ENCODE measurements at places on chromosomes 7 and 10.

DNA sequence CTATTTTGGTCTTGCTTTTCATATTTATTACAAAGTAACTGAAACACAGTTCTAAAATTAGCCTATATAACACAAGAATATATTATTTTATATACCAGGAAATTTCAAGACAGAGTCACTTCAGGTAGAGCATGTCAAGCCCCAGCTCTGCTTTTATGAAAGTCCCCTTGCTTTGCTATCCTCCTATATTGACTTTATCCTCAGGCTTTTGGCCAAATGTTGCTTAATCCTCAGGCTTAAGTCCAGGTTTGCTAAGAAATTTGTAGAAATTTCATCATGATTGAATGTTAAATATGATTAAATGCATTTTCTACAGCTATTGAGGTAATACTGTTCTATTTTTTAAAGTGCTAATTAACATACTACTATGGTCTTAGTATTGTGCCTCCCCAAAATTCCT is 227.6 kb downstream of the FZD1 start:
- DNase-seq, result no peak

DNA sequence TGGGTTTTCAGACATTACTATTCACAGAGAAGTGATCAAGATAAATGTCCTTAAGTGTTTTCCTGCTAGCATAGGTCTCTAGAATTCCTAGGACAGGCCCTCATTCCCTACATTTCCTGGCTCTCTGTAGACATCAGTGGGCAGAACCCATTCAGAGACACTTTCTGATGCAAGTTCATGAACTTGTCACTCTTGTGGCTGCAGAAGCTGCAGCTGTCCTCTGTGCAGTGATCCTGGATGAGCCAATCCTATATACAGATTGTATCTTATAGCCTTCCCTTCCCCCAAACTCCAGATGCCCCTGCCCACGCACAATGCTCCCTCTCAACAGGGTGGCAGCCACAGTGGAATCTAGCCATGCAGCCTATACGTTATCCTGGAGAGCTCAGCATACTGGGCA is 12.6 kb upstream of the GRB10 start:
- no peak for DNase-seq

DNA sequence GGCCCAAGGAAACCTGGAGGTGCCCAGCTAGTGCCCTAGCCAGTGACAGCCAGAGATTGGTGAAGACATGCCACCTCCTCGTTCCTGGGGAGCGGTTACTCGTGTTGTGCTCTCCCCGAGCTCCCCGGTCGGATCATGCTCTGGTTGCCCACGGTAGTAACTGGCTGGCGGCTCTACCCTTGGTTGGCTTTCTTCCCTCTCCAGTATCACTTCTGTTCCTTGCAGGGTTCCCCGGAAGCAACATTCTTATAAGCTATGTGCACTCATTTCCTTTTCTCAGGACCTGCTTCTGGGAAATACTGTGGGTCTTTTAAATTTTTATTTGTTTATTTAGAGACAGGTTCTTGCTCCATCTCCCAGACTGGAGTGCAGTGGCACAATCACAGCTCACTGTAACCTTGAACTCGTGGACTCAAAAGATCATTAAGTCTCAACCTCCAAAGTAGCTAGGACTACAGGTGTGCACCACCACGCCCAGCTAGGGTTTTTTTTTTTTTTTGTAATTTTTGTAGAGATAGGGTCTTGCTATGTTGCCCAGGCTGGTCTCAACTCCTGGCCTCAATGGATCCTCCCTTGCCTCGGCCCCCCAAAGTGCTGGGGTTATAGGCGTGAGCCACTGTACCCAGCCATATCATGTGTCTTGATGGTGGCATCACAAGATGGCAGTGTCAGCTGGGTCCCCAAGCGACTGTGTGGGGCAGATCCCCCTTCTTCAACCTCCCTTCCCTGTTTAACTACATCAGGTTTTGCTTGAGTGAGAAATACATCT is 6.9 kb upstream of the CALHM1 start:
- DNase-seq, result no peak

DNA sequence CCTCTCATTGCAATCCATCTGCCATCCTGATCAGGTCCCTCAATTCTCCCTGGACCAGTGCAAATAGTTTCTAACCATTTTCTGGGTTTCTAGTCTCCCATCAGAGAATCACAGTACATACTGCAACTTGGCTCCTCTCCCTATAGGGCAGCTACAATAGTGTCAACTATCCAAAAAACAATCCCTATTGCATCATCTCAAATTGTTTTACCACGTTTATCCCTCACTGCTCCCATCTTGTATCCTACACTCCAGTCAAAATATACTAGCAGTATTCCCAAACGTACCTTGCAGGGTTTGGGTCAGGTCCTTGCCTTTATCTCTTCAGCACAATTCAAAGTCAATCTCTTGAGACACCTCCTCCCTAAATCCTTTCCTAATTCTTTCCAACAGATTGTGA is 23.6 kb downstream of the ASB15 start:
- DNase-seq, result no peak

DNA sequence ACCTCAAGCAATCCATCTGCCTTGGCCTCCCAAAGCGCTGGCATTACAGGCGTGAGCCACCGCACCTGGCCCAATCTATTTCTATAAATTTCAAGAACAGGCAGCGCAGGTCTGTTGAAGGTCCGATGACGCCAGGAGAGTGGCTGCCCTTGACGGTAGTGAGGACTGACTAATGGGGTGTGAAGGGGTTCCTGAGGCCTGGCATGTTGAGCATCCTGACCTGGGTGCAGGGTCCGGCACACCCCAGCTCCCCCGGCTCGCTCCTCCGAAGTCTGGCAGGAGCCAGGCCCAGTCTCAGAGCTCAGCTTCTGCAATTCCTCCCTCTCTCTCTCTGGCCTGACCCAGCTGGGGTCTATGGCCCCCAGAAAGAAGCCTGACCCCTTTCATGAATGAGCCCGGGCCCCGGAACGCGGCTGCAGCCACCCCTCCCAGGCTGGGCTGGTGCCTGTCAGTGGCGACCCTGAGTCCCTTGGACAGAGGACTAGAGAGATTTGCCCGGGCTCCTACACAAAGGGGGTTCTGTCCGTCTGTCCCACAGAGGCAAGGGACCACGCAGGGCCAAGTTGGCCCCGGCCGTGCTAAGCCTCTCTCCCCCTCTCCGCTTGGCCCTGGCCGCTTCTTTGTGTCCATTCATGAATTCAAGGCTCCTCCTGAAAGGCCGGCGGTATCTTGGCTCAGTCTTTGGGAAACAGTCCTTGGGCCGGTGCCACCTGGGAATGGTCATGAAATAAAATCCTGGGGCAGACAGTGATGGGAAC is 18.8 kb downstream of the MMD2 start:
- no peak for DNase-seq

GRCh38 chr10:7501157-7501556 is 90.3 kb upstream of the SFMBT2 start:
- DNase-seq, result no peak

DNA sequence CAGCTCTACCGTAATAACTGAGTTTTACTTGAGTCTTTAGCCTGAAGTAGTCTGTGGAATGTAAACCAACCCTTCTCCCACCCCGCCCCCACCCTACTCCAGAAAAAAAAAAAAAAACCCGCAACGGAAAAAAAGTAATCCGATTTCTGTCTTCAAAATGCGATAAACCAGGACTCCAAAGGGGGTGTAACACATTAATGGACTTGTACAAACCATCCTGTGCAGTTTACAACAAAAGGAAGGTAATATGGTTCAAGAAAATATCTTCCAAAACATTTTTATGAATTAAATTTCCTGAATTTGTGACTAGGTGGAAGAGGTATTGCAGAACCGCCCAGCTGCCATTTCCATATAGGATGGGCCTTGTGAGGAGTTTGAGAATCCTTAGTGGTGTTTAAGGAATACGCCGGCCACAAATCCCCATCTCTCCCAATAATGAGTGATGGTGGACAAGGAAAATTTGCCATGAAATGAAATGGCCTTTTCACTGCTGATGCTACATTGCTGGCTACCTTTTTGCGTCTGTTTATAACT is 10.6 kb downstream of the SKIDA1 start:
- DNase-seq, result no peak

DNA sequence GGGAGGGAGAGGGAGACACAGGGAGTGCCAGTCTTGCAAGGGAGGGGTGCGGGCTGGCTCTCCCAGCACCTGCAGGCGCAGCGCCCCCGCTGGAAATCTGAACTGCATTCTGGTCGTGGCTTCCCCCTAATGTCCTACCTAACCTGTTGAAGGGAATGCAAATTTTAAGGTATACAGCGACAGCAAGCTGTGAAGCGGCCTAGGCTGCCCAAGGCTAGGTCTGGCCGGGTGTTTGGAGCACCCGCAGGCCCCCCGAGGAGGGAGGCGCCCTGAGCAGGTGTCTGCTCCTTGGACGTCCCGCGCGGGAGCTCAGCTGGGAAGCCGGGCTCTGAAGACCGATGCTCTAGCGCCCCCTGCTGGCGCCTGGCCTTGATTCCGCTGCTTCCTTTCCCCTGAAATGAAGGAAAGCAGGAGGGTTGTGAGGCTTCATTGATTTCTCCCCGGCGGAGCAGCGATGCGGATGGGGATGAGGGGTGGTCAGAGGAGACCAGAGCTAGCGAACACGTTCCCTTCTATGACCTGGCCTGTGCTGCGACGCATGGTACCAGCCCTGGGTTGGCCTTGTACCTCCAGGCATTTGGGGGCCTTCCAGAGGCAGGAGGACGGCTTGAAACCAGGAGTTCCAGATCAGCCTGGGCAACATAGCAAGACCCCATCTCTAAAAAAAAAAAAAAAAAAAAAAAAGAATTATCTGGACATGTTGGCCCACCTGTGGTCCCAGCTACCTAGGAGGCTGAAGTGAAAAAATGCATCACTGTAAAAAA is 601.3 kb downstream of the GALNT17 start:
- DNase-seq, result peak; percentile 39

- DNase-seq, result peak; percentile 92
These were observed at the start of gene CROT for GRCh38 chr7:87345166-87345927. TSS of gene CROT (plus strand) at chr7:87345664. CDS start at chr7:87349069, 3,405 bp downstream.

DNA sequence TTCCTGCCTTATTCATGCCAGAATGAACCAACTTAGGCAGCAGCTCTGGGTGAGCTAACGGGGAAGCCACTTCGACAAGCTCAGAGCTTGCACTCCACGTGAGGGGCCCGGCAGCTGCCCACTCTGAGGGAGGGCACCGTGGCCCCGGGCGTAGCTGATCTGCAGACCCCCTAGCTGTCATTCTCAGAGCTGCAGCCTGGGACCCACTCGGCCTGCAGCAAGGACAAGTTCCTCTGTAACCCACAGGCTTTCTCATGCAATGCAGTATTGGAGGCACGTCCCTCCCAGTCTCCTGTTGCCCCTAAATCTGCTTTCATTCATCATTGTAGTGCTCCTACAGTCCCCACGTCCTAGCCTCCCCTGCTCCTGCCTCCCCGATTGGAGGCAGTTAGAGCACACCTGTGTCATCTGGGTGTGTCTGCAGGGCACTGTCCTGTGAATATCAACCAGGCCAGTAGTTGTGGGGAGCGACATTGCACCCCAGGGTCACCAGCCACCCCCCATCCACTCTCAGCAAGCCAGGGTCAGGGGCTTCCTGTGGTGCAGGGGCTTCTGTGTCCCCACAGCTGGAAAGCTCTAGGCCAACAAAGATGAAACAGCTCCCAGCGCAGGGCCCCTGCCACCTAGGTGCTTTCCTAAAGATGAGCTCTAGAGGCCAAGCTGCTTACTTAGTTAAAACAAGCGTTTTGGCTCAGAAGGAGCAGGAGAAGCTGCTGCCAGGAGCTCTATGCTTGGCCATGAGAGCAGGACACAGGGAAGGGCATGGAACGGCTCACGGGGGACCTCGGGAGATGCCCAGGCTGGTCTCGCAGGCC is 333.6 kb downstream of the ADARB2 start:
- DNase-seq, result no peak

GRCh38 chr7:11341285-11341944 is 367.7 kb downstream of the PHF14 start:
- DNase-seq, result no peak

GRCh38 chr10:87090779-87091178 is 3.9 kb downstream of the GLUD1 start:
- no peak for DNase-seq

DNA sequence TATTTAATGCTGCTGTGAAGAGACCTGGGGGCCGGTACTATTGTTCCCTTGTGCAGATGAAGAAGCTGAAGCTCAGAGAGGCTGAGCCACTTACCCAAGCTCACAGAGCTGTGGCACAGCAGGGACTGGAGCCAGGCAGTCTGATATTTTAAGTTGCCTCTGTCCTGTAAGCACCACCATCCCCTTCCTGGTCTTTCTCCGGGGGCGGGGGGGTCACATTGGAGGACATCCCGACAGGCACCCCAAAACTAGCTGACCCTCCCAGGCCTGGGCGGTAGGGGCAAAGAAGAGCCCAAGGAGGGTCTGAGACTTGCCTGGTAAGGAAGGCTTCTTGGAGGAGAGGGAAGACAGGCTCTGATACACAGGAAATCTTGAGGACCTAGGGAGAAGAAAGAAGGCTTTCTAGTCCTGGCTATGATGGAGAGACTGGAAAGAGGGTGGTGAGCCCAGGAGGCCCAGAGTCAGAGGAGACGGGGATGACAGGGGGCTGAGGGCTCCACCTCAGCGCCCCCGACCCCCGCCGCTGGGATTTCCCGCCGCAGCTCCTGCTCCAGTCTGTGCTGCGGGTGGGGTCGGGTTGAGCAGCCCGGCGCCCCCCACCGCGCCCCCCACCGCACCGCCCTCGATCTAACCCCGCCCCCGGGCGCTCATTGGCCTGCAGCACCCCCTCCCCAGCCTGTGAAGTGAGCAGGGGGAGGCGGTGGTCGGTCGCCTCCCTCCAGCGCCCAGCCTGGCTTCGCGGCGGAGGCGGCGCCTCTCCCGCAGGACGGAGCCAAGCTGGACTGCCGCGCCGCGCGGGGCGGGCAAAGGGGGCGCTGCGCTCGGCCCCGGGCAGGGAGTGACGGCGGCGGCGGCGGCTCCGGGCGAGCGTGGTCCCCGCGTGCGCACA is at the start of gene ADCYAP1R1:
Gene ADCYAP1R1, plus strand, starts transcription at position 711 of the 889 bp plus-strand sequence. CDS start 10,957 bp downstream, outside the sequence.
- no peak for DNase-seq

GRCh38 chr7:158973440-158973839 is 117.1 kb downstream of the DYNC2I1 start:
- DNase-seq, result peak; percentile 28

DNA sequence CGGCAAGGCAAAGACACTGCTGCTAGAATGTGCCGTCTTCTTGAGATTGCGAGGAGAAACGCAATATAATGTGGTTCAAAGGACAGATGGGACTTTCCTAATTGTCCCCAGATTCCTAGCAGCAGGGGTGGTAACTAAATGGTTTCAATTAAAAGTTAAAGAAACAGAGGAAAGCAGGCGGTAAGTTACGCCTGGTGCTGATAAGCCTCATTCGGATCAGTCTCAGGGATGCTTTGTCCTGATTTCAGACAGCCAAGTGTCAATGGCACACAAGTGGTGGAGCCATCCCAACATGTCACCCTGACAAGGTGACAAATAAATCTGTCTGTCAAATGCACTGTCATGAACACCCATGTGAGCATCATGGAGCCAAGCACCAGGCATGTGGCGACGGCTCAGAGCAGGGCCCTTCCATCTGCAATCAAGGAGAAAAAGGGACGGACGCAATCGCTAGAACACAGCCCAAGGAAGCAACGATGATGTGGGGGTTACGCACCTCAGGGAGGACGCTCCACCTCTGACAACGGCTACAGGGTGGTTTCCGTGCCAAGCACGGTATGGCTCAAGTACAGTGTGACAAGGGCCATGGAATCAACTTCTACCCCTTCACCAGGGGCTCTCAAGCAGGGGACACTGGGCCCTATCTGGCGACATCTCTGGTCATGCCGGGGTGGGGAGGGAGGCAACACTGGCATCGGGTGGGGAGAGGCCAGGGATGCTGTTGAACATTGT is 66.2 kb downstream of the CTBP2 start:
- no peak for DNase-seq

GRCh38 chr7:145016068-145016467 is 180.2 kb upstream of the TPK1 start:
- no peak for DNase-seq

All from CD4-positive, alpha-beta T cell treated with Interleukin-1 beta for 1 hour (primary cell).